Stomach (tissue), 19 donors: ENCODE measurements at places on chromosomes 4 and X. TPM values are rescaled to one million over a fixed set of nuclear protein-coding genes. Genes with fewer than 3 reads are reported as not detected.

FRAS1 gene
- polyA plus RNA-seq: under 0.01 TPM

PTCHD1 gene
- polyA plus RNA-seq: not detected

TCEAL6 gene
- polyA plus RNA-seq: not detected

CABS1 gene
- not detected for polyA plus RNA-seq

SSX4B gene
- not detected for polyA plus RNA-seq

TCEAL2 gene
- polyA plus RNA-seq: 8.1 TPM

ENOPH1 gene
- 29.9 TPM for polyA plus RNA-seq

SHOX gene
- not detected for polyA plus RNA-seq

USP26 gene
- not detected for polyA plus RNA-seq

CENPVL2 gene
- not detected for polyA plus RNA-seq

IQCM gene
- not detected for polyA plus RNA-seq

SPATA4 gene
- not detected for polyA plus RNA-seq

AKAP14 gene
- not detected for polyA plus RNA-seq

SATL1 gene
- not detected for polyA plus RNA-seq

NIPAL1 gene
- polyA plus RNA-seq: 0.76 TPM

PAGE2B gene
- polyA plus RNA-seq: not detected

CT47B1 gene
- not detected for polyA plus RNA-seq

RAB41 gene
- not detected for polyA plus RNA-seq

OTC gene
- polyA plus RNA-seq: not detected

TCP11X2 gene
- not detected for polyA plus RNA-seq

USP27X gene
- polyA plus RNA-seq: 2.1 TPM
